ENCODE measurements at places on chromosomes 12 and 14.

- DNase-seq: no peak
Measured at GRCh38 chr12:32477714-32478113, 78.4 kb downstream of the FGD4 start.

DNA sequence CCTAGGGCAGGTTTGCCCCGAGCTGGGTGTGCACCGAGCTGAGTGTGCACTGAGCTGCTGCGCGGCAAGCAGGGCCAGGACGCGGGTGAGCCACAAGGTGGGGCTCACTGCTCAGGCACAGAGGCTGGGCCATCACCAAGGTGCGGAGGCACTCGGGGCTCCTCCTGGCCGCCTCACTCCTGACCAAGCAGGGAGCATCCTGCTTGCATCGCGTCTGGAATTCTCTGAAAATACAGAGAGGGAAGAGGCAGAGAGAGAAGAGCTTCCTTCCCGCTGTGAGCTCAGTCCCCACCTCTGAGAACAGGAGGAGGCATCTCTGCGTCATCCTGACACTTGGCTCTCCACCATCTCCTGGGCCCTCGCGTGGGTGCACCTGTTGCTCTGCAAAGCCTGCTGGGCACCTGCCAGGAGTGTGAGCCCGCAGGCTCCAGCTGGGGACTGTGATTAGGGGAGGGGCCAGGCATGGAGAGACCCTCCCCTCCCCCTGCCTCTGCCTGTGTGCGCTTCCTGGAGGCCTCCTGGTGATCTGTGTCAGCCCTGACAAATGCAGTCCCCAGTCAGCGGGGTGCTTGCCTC is 116.3 kb downstream of the GLT1D1 start:
- DNase-seq: no peak

DNA sequence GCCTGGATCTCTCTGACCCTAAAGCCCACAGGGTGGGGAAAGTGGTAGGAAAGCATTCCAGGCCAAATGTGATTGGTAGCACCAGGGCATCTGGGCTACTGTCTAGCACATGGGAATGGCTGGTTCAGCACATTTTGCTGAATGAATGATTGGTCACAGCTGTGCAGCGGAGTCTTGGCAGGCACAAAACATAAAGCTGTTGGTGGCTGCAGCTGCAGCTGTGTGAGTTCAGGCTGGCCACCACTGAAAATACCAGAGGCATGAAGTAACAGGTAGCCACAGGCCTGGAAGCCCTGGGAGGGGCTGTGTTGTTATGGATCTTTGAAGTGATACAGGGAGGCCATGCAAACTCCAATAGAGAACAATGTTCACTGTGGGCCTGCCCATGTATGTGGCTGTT is 72.7 kb downstream of the MYRFL start:
- no peak for DNase-seq

DNA sequence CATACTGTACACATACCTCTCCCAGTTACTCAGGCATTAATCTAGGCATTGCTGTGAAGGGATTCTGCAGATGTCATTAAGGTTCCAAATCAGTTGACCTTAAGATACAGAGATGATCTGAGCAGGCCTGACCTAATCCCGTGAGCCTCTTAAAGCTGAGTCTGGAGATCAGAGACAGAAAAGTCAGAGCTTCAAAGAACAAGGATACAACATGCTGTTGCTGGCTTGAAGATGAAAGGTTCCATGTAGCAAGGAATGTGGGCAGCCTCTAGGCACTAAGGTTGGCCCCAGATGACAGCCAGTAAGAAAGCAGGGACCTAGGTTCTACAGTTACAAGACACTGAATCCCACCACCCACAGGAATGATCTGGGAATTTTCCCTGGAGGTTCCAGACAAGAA is 81.1 kb downstream of the MAP1LC3B2 start:
- DNase-seq: no peak

GRCh38 chr14:105641075-105641937 is 114.9 kb downstream of the TMEM121 start:
- no peak for DNase-seq

DNA sequence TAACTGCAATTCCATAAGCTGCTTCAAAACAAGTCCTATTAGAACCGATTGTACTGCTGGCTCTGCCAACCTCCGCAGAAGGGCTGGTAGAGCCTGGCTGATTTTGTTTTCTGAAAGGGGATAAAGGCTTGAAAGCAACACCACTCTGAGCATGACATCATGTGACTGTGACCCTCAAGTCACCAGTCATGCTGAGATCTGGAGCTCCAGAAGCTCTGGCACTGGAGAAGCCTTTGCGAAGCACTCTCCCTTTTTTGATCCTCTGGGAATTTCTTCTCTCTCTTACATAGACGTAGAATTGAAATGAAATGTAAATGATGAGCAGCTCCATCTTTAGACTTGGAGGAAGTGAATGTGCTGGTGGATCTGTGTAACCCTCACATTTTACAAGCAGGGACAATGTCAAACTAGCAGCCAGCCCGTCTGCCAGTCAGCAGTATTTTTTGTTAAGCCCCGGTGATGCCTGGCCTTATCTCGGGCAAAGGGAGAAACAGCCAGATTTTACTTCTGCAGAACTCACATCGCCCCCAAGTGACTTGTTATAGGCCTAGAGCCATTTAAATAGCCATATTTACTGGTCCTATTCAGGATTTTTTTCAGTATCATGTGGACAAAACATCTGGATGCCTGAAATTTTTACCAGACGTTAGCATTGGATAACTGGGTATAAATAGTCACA is 112.1 kb upstream of the NPAS3 start:
- DNase-seq: no peak

DNA sequence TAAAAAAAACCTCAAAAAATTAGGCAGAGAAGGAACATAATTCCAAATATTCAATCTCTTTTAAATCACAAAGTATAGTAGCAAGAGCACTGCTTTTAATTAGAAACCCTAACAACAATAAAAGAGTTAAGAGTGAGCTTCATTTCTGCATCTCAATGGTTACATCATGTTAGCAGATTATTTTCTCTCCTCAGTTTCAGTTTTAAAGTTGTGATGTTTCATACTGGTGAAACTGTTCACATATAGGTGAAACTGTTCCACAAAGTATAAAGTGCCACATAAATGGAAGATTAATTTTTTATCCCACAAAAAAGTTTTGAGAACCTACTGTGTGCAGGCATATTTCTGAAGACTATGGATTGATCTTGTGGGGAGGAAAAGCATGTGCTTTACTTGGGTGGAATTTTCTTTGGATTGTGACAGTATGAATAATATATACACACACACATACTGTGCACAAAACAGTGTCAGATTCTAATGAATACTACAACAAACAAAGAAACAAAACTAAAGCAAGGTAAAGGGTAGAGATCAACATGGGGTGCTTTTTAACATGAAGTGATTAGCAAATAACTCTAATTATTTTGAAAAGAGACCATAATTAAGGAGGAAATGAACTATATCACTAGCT is 17.1 kb downstream of the LUM start:
- no peak for DNase-seq

- DNase-seq: no peak
Measured at GRCh38 chr14:28769276-28769880, 2.8 kb downstream of the FOXG1 start.

DNA sequence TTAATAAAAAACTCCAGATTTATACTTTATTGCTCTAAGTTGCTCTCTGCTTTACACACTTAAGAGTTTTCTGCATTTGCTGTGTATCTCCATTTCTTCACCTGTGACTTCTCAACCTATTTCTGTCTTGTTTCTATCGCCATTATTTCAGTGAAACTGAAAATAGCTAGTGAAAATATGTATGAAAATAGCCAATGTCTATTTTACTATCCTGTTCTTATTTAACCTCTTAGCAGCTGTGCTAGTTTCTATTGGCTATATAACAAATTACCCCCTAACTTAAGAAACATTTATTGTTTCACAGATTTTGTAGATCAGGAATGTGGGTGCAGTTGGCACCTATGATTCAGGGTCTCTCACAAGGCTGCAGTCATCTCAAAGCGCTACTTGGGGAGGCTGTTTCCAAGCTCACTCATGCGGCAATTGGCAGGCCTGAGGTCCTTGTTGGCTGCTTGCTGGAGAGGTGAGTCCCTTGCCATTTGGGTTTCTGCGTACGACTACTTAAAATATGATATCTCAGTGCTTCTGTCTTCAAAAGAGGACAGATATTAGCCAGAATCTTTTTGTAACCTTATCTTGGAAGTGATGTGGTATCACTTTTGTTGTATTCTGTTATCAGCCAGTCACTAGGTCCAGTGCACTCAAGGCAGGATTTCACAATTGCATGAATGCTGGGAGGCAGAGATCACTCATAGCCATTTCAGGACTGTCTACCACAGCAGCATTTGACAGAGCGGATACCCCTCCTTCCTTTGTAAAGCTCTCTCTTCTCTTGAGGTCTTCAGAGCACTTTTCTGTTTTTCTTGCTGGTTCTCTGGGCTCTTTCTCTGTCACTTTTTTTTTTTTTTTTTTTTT is 7.2 kb downstream of the ERC1 start:
- no peak for DNase-seq

DNA sequence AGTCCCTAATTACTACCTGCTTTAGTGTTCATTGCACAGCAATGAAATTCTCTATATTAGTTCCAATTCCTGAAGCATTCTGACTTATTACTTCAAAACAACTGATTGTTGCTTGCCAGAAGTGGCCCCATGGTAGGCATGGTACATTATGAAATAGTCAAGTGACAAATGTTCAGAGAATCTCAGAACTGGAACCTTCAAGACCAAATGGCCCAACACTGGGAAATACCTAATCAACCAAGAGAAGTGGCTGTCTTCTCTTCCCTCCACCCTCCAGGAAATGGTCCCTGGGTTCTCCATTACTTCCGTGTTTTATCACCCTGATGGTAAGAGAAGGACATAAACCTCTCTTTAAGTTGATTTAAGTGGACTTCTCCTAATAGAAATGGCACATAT is 49.9 kb downstream of the ITPR2 start:
- no peak for DNase-seq

GRCh38 chr12:29971446-29971845 is 187.7 kb upstream of the TMTC1 start:
- no peak for DNase-seq

DNA sequence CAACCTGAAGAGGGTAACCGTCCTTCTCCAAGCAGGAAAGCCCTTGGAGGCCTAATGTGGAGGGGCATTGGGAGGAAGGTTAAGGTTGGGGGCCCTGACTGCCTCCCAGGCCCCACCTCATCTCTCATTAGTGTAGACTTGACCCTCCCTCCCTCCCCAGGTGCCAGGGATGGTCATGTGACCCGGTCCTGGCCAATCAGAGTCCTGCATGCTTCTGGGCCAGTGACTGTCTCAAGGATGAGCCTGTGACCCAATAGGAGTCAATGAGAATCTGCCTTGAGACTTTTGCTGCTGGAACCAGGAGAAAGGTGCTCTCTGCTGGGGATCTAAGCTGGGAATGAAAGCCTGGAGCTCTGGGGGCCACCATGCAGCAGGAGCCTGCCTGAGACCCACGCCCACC is 70.8 kb downstream of the NCOR2 start:
- DNase-seq: no peak

DNA sequence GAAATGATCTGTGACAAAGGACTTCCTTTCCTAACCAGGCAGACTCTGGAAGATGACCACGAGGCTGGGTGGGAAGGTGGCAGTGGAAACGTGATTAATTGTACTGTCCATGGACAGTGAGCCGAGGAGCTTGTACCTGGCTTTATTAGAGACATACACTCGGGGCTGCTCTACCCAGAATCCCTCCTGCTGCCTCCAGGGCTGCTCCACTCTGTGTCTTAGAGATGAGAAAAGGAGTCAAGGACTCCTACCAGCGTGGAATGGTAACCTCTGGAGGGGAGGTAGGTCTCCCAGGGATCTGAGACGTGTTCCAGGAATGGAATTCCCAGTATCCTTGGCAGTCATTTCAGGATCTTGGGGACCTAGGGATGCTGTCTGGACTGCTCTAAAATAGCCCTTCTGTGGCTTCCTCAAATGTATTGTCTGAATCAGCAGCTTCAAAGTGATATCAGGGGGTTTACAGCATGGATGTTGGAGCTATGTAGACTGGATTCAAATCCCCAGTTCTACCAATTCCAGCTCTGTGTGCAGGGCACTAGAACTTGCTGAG is 237.8 kb downstream of the CACNA1C start:
- DNase-seq: no peak

- DNase-seq: no peak
Measured at GRCh38 chr14:104817930-104818713, 17.2 kb downstream of the ZBTB42 start.

GRCh38 chr12:20040831-20041230 is 327.5 kb upstream of the PDE3A start:
- no peak for DNase-seq

- no peak for DNase-seq
Measured at GRCh38 chr12:114411071-114411837, 5.3 kb upstream of the TBX5 start.

GRCh38 chr14:98704441-98704840 is 567.6 kb downstream of the BCL11B start:
- no peak for DNase-seq

GRCh38 chr14:30803185-30803584 is 71.2 kb upstream of the COCH start:
- DNase-seq: no peak

DNA sequence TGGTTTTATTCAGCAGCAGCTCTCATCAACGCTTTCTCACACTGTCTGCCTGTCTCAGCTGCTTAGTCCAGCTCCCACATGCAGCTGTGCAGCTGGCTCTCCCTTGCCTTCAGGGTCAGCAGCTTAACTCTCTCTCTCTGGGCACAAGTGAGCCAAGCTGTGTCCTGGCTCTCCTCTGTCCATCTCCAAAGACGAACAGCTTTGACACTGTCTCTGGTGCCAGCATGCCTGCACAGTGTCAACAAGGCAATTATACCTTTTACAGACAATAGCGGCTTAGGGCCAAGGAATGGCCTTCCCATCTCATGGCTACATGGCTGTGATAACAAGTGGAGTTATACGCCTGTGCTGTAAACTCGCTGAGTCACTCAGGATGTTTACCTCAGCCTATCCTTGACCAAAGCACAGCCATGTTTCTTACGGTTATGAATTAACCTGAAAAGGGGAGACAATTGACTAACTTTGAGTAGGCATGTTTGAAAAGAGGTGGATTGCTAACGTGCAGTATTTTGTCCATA is 38.4 kb upstream of the MANSC4 start:
- DNase-seq: no peak

DNA sequence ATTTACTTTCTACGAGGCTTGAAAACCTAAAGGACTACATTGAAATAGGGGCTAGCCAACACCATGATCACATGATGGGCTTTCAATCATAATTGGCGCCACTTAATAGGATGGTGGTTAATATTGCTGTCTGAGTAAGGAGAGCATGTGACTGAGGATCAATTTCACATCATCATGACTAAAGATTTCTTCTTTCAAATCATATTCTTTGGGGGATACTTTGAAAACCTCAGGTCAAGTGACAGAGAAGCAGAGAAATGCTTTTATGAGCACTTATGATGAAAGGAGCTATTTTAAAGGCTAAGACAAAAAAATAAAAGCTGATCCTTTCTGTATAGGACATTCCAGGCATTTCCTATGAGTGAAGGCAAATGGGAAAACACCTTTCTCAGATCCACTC is 42.9 kb upstream of the KRAS start:
- DNase-seq: no peak

DNA sequence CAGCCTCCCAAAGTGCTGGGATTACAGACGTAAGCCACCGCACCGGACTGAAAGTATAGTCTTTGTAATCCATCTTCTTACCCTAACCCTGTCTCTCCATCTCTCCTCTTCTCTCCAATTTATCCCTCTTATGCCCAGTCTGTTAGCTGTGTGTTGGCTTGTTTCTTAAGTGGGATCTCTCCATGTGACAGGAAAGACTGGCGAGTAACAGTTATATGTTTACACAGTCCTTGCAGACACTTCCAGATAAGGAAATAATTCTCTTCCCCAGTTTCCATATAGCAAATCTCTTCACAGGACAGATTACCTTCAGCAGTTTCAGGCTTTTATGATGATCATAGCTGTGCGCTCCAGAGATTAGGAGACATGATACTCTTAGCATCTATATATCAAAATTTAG is 16.0 kb upstream of the DIP2B start:
- DNase-seq: no peak

GRCh38 chr14:60195179-60195810 is 30.1 kb upstream of the DHRS7 start:
- no peak for DNase-seq
